Cortex of kidney (tissue), 1 donor: ENCODE measurements at places on chromosomes 4 and X.

- DNase-seq: no peak
These were observed 151.5 kb downstream of the PTTG2 start for GRCh38 chr4:38111717-38112116.

GRCh38 chr4:119231491-119231890 lies 19.0 kb downstream of the USP53 start:
- DNase-seq: no peak

DNA sequence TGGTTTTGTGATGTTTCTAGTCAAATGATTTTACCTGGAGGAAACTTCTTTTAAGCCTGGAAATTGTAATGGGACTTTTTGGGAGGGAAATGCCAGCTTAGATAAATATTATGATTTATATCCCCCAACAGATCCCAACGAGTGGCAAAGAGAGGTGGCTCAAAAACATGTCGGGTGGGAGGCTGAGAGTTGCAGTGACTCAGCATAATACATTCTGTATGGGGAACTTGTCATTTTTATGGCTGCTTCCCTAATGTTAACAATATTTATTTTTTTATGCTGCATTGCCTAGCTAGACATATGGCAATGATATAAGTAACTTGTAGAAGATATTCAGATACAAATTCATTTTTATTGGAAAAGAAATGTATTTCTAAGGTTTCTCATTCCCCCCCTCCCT lies 219.0 kb downstream of the ARHGAP10 start:
- DNase-seq: no peak

DNA sequence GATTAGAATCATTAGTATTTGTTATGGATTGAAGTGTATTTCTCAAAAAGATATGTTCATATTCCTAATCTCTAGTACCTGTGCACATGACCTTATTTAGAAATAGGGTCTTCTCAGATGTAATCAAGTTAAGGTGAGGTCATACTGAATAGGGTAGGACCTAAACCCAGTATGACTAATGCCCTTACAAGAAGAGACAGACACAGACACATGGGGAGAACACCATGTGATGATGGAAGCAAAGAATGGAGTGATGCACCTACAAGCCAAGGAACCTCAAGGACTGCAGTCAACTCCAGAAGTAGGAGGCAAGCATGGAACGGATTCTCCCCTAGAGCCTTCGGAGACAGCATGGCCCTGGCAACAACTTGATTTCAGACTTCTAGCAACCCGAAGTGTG lies 31.4 kb downstream of the OTUD4 start:
- no peak for DNase-seq

DNA sequence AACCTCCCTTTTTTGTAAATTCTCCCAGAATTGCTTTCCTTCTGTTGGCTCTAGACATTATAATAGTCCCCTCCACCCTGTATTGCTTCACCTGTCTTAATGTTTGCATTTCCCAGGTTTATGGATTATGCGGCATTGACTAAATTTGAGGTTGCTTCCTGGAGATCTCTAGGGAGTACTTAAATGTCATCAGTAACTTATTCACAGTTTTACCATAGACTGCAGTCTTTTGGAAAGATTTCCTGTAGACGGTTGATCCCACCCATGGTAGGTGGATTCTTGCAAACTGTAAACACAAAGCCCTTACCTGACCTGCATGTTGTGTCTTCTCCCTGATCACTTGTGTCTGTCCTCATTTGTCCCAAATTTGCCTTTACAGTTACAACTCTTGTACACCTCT lies 6.2 kb upstream of the NOX1 start:
- DNase-seq: no peak

GRCh38 chrX:45036161-45036560 lies 163.2 kb downstream of the KDM6A start:
- no peak for DNase-seq

GRCh38 chrX:125103693-125104092 lies 216.0 kb upstream of the TEX13C start:
- DNase-seq: no peak
